ENCODE measurements at places on chromosomes 6 and 20.

GRCh38 chr20:57451431-57451794 lies 60.2 kb downstream of the RBM38 start:
- DNase-seq, result no peak

DNA sequence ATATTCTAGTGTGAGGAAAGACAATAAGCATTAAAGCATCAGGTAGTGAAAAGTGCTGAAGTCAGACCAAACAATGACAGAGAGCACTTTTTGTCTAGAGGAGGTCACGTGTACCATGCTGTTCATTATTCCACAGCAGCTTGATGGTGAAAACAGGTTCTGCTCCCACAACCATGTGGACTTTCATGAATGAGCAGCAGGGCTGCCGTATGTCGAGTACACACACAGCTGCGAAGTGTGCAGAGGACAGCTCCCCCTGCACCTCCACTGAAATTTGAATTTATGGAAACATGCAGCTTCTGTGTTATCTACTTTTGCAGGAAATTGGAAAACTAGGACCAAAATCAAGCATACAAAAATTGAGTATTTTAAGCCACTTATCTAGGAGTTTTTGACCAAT lies 85.3 kb downstream of the MAP7 start:
- no peak for DNase-seq

- no peak for DNase-seq
Measured at GRCh38 chr6:79453558-79454042, 83.6 kb downstream of the LCA5 start.

- DNase-seq, result no peak
Measured at GRCh38 chr20:52748990-52749389, 223.2 kb upstream of the TSHZ2 start.

DNA sequence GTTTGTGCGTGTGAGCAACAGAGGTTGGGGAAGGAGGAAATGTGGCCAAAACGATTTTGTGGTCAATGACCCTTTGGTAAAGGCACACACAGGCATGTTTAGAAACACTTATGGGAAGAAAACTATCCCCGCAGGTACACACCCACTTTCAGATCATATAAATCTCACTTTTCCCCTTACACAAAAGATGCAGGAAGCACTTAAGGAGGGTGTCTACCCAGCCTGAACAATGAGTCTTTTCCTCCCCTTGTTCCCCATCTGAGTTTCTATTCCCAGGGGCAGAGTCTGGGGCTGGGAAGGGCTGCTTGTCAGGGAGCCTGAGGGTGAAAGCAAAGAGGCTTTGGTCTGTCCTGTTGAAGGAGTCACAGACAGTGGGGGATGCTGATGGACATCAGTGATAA lies 193.2 kb upstream of the SALL4 start:
- DNase-seq, result no peak
